ENCODE measurements at places on chromosomes 1 and 21.

GRCh38 chr1:62194651-62195544 lies at the start of gene L1TD1:
Gene L1TD1, plus strand, starts transcription at chr1:62194849. Its CDS starts 11,780 bp downstream, at chr1:62206629.
- DNase-seq: no peak

GRCh38 chr1:22775478-22775877 lies 64.8 kb downstream of the EPHB2 start:
- DNase-seq: no peak

DNA sequence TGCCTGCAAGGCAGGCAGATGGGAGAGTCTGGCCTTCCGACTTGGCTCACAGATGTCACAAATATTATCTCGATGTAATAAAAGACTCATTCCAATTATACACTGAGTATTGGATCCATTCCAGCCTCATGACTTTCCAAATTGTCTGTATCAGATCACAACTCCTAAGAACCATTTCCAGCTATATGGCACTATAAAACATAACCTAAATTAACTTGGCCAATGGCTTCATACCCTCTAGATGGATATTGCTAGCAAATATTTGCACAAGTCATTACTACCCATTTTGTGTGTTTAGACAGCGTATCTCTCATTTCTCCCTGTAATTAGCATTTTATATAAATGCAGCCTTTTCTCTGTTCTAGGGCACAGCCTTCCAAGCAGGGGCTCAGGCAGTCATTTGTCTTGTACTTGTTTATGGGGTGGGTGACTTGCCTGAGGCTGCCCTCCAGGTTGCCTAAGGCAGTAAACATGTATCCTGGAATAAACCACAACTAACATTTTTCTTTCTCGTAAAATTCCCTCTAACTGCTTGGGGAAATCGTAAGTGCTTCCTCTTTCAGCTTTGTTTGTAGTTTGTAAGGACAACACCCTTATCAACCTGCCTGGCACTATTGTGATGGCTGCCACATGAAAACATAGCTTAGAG lies 70.6 kb upstream of the KCNJ6 start:
- DNase-seq: no peak

DNA sequence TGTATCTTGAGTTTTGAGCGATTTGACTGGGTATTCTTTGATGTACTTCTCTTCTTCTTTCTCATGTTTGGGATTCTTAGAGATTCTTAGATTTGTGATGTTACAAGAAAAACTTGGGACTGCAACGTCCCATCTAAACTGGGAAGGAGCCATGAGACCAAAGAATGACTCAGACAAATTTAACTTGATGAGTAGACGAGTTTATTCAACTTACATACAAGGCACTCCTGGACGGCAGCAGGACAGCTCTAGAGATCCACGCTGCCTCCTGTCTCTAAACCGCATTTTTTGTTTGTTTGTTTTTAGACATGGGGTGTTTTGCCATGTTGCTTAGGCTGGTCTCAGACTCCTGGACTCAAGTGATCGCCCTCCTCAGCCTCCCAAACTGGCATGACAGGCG lies 137.1 kb downstream of the PIK3R3 start:
- DNase-seq: no peak

GRCh38 chr1:237012361-237012760 lies 8.1 kb upstream of the MT1HL1 start:
- no peak for DNase-seq

DNA sequence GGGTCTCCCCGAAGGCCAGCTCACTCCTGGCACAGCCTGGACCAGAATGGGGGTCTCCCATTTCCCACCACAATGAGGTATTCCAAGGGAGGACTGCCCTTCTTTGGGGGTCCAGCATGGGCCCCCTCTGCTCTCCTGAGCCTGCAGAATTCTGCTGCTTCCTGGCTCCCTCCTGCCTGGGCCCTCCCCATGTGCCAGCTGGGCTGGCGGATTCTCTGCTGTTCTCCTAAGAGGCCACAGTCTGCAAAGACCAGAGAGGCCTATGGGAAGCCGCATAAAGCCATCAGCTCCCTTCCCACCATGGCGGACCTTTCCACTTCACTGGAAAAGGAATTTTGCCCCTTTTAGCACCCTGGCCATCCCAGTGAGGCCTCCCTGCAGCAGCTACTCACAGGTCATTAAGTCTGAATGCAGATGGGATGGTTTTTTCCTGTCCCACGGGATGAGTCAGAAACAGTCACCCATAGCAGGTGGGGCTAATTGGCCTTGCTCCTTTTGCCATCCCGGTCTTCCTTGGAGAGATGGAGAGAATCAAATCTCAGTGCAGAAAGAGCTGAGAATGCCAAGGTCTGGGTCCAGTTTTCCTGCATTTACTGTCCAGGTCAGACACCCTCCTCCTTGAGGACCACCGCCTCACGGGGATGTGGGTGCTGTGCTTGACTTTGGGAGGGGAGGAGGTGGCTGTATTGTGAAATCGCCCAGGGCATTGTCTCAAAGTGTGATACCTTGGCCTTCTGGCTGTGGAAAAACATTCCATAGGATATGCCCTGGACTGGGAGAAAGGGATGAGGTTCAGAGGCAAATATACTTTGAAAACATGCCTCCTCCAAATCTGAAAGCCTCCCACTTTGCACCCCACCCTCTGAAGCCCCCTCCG lies 23.2 kb downstream of the MYBPH start:
- no peak for DNase-seq

GRCh38 chr1:66521721-66522365 lies 12.1 kb upstream of the SGIP1 start:
- no peak for DNase-seq

DNA sequence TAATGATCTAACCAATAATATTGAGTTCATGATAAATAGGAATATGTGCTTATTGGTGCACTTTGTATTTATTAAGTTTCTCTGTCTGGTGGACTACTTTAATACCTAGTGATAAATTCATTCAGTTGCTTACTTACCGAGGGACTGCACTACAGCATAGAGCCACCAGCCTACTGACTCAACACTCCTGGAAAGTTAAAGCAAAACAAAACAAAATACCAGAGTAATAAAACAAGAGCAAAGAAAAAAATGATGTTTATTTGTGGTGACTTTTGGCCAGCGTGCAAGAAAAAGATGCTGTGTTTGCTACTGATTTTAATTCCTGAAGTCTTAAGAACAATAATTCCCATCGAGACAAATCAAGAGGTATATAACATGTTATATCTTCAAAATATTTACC lies 586.3 kb downstream of the PLA2G4A start:
- DNase-seq: no peak

GRCh38 chr1:17822741-17823426 lies 67.8 kb downstream of the ACTL8 start:
- peak; percentile 19 for DNase-seq

DNA sequence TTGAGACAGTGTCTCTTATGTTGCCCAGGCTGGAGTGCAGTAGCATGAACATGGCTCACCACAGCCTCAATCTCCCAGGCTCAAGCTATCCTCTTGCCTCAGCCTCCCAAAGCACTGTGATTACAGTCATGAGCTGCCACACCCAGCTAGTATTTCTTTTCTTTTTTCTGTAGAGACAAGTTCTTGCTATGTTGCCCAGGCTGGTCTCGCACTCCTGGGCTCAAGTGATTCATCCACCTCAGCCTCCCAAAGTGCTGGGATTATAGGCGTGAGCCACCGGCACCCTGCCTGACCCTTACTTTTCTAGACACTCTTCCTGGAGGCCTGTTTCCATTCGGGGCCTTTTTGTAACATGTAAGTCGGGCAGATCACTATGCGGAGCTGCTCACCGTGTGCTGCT lies 30.1 kb upstream of the SRP9 start:
- no peak for DNase-seq

GRCh38 chr1:201223852-201224665 lies 33.4 kb downstream of the IGFN1 start:
- DNase-seq: no peak

GRCh38 chr1:208222376-208223126 lies 21.6 kb downstream of the PLXNA2 start:
- no peak for DNase-seq

- DNase-seq: no peak
These were observed 141.2 kb downstream of the VPS13D start for GRCh38 chr1:12371053-12371452.

Data from stomach (tissue), 19 donors.